Neural progenitor cell (in vitro differentiated cells): ENCODE measurements at places on chromosomes 11 and 22.

DNA sequence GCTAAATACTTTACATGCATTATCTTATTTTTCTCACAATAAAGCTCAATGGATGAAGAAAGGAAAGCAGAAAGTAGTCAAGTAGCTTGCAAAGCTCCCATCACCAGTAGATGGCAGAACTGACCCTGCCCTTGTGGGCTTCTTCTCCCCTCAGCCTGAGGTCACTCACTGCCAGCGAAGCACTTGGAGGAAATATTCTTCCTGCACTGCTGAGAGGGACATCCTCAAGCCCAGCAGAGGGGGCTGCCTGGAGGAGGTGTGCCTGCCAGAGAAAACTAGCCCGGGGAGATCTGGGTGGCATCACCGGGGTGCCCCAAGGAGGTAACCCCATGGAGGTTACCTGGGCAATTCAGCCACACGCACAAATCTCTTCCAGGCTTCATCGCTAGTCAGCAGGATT, 6.6 kb downstream of the APOL4 start:
- peak; percentile 83 for DNase-seq

DNA sequence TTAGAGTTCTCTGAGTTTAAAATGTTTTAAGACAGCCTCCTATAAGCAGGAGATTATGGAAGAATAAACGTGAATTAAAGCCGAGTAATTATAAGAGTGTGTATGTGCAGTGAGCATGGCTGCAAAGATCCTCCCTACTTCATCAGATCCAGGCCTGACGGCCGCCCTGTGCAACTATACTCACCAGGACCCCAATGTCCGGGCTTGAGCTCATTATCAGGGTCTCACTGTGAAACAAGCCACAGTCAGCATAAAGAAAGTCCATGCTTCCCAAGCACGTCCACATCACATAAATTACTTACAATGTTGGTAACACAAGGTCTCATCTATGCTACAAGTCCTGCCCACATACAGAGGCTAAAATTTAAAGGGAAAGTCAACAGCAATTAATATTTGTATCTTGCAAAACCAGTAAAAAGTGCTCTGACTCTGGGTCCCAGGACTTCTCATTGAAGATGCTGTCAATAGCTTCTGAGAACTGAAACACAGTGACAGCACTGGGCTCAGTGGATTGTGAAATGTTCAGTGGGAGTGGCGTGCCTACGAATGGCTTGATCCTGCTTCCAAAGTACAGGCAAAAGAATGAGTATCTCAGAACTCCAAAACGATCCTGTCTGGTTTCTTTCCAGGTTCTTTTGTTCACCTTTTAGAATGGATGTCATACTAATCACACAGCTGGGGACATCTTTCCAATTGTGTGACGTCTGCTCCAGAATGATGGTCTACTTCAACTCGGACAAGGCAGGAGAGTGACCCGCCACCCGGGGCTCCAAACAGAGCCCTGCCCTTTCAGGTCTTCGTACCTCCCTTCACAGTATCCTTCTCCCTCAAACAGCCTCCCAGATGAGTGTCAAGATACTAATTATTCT, 72.1 kb upstream of the ARFGAP3 start:
- no peak for DNase-seq

DNA sequence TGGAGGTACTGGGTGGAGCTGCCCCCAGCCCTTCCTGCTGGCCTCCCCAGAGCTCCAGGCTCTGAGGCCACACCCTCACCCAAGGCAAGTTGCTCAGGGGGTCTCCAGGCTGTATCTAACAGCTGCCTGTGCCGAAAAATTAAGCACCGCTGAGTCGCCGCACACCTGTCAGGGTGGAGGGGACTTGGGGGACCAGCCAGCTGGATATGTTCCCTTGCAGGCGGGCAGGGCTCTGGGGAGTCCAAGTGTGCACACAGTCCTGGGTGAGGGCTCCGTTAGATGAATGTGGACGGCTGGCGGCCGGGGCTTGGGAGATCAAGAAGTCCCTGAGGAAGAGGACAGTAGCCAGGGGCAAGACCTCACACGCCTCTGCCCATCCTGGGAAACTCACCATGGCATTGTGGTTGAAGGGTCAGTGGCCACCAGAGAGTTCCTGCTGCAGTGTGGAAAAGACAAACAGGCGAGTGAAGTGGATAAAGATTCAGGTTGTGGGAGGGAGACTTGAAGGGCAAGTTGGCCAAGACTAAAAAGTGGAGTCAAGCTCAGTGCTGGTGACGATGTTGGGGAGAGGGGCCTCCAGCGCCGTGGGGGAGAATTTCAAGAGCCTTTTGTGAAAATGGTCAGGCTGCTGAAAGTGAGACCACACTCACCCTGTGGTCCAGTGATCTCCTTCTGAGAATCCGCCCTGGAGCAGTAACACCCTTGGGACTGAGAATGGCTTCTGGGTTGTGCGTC, 69.6 kb downstream of the CDKN1C start:
- DNase-seq, result no peak

DNA sequence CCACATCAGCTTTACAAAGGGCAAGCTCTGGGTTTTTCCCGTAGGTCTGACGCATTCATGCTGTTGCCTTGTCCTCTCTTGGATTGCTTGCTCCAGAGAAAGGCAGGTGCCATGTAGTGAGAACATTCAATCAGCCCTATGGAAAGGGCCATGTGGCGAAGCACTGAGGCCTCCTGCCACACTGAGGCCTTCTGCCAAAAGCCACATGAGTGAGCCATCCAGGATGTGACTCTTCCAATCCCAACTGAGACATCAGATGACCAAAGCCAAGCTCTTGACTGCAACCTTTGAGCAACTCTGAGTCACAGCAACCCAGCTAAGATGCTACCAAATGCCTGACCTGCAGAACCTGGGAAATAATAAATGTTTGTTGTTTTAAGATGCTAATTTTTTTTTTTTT, 9.0 kb upstream of the PANX3 start:
- no peak for DNase-seq

DNA sequence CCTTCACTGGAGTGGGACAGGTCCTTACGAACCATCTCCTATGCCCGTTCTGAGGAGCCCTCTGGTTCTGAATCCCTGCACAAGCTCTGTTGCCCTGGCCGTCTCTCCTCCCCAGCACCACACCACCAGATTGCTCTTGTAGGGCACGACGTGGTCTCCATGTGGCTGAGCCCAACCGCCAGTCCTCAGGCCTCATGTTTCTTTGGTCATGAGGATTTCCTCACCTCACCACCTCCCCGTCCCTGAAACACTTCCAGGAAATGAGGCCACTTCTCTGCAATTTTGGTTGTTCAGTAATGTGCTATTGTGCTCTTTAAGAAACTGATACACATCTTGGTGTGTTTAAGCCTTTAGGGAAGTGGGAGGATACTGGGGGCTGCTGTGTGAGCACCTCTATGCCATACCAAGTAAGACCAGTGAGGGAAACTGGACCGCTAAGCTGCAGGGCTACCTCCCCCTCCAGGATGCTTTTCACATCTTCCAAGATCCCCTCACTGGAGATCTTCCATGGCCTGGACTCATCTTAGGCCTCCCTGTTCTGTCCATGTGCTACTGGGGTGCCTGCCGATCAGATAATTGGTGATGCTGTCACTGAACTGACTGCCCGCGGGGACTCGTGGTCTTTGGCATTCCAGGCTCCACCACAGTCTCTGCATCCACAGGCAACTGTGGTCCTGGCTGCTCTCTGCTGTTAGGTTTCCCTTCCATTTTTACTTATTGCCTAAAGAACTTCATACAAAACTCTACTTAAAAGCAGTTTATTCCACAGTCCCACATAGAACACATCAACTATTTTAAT, 21.9 kb downstream of the DRICH1 start:
- DNase-seq, result no peak

DNA sequence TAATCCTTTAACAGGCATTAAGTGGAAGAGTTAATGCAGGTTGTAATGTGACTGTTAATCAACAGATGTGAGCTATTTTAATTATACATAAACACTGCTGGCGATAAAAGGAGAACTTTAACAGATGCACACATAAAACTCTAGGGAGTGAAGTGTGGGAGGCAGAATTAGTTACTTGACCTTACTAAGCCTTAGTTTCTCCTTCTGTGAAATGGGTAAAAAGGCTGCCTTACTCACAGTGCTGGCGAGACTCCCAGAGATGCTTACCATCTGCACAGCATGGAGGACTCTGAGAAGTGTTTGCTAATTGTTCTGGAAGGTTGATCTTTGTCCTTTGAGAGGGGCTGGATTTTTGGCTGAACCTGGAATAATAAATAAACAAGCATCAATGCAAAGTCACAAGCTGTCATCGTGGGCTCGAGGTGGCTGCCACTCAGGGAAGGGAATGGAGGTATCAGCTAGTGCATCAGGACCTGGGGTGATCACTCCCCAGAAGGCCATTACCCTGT, 58.6 kb upstream of the MPEG1 start:
- no peak for DNase-seq

- DNase-seq, result no peak
These were observed 21.9 kb downstream of the RELT start for GRCh38 chr11:73398132-73398526.

DNA sequence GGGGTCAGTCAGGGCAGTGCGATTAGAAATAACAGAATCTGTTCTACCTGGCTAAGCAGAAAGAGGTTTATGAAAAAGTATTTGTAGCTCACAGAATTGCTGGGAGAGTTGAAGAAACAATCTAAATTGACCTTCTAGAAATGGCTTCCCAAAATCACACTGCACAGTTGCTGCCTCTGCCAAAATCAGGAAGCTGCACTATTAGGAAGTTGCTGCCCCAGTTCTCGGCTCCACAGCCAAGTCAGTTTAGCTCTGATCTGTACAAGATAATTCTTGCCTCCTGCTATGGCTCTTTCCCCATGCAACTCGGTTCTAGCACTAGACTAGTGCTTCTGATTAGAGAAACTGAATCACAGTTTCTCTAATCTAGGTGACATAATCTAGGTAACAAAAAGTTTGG, 16.0 kb upstream of the CCDC90B start:
- no peak for DNase-seq

DNA sequence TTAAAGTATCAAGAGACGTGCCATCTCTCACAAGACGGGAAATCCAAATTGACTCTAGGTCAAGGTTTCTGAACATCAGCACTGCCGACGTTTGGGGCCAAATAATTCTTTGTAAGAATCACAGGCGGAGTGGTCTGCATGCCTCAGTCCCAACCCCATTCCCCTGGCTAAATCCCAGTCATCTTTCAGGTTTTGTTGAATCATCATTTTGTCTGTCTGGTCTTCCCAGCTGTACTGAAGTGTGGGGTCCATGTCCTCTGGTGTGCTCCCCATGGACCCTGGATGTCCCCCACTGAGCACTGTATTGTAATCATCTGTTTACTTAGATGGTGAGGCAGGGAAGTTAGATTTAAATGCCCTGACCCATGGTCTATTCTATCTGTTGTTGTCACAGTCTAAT, 103.6 kb upstream of the GALNT18 start:
- no peak for DNase-seq

DNA sequence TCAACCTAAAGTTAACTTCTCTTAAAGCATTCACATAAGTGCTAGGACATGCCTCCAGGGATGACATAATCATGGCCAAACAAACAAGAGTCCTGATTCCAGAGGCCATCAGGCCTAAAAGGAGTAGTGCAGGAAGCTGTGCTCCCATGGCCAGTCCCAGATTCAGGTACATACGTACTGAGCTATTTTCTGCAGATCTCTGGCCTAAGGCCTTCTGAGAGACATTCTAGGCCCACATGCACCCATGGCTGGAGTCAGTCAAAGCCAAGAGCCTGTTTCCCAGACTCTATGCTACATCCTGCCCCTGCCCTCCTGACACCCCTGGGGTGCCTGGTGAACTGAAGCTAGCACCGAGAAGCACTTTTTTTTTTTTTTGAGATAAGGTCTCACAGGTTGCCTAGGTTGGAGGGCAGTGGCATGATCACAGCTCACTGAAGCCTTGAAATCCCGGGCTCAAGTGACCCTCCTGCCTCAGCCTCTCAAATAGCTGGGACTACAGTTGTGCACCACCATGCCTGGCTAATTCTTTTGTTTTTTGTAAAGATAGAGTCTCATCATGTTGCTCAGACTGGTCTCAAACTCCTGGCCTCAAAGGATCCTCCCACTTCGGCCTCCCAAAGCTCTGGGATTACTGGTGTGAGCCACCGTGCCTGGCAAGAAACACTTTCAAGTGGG, 553 bp downstream of the CD3D start:
- DNase-seq, result no peak

- DNase-seq, result no peak
These were observed 164.0 kb upstream of the PDGFD start for GRCh38 chr11:104327861-104328511.

- DNase-seq, result no peak
These were observed 8.5 kb upstream of the P2RY6 start for GRCh38 chr11:73263640-73264039.

DNA sequence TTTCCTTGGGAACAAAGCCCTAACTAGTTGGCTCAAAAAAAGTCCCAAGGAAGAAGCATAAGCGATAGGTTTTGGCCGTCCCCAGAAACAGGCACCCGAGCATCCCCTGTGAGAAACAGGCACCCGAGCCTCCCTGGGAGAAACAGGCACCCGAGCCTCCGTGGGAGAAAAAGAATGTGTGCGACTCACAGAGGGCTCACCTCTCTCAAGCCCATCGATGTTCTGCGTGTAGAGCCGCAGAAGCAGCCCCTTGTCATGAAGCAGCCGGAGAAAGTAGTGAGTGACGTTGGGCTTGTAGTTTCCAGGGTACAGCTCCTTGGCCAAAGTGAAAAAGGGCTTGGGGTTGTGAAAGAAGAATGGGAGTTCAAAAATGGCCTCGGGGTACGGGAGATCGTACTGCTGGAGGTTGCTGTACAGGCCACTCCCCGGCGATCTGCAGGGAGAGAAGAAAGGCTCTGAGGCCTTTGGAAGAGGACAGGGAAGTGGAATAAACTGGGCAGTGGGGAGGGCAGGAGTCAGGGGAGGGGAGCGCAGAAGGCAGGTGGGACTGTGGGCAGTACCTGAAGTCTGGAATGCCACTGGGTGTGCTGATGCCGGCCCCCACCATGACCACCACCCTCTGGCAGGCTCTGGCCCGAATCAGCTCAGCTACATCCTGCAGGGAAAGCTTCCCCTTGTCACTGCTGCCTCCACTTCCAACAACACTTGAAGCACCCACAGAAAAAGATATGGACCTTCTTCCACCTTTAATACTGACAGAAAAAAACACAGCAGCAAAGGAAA, 3.2 kb downstream of the SIRT3 start:
- no peak for DNase-seq
